ENCODE measurements at places on chromosomes 4 and X.

DNA sequence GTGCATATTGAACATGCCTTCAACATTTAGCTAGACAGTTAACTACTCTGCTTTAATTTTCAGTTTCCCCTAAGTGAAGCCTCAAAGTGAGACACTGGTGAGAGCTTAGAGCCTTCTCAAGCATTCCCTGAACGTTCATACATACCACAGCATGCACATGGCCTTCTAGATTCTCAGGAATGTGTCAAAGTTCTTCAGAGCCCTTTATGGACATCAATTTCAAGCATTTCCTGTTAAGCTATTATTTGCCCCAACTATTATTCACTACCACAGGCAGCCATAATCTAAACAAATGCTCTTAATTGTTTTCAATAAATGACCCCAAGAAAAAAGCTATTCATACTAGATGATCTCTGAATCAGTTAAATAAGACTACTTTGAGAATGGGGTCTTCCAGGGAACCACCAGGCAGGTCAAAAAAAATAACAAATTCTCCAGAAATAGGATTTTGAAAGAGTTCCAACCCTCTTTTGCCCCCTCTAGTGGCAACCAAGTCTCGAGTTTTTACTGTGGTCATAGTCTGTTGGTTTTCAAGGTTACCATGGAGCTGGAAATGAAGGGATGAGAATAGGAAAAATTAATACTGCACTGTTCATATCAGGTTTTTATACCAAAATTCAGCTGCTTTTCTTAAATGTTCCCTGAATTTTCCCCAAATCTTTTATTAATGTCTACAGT, 235.4 kb downstream of the RAB28 start:
- DNase-seq = no peak

DNA sequence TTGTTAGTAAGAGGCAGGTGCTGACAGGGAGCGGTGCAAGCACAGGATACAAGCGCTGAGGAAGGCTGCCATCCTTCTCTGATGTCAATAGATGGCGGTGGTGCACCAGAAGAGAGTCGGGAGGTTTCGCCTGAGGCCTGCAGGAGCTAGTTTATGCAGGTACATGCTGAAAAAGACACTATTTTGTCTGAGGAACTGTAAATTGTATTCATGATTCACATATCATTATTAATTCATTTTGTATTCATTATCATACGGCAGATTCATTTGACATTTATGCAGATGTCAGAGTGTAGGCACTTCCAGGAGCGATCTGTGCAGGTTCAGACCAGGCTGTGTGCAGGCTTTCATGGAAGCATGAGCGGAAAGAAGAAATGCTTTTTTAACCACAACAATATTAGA, 824.0 kb downstream of the STIM2 start:
- no peak for DNase-seq

GRCh38 chrX:123695242-123695641, 37.6 kb downstream of the THOC2 start:
- no peak for DNase-seq

- DNase-seq = no peak
These were observed 279.8 kb upstream of the BOD1L1 start for GRCh38 chr4:13907255-13907751.

GRCh38 chrX:136879001-136879687, 1.4 kb downstream of the RBMX start:
- no peak for DNase-seq

DNA sequence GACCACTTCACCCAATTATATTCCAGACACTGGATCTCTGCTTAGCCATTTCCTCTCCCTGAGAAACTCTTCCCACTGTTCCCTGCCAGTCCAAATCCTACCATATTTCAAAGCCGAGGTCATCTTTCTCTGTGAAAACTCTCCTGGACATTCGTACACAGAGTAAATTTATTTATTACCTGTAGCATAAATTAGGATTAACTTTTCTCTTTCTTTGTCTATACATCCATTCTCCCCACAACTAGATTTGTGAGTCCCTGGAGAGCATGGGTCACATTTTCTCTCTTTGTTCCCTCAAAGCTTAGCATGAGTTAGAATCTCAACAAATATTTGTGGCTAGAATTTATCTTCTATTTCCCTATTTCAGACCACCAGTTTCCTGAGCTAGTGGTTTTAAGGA, 27.8 kb upstream of the SMIM10 start:
- DNase-seq = no peak

DNA sequence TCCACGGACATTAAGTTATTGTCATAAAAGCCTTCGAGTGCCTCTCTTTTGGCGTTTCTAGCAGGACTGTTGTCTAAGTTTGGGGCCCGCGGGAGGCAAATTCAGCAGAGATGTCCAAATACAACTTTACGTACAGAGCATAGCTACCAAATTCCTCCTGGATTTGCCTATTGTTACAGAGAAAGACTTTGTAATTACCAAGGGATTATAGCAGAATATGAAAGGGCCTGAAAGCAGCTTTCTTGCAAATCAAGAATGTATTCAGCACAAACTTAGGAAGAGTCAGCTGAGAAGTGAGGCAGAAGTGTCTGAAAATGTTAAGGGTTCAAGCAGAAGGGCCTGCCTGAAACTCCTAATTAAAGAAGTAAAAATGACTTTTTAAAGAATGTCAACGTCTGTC, 1053.5 kb upstream of the TENM3 start:
- no peak for DNase-seq

- no peak for DNase-seq
These were observed 10.5 kb upstream of the GNPDA2 start for GRCh38 chr4:44736900-44737299.

DNA sequence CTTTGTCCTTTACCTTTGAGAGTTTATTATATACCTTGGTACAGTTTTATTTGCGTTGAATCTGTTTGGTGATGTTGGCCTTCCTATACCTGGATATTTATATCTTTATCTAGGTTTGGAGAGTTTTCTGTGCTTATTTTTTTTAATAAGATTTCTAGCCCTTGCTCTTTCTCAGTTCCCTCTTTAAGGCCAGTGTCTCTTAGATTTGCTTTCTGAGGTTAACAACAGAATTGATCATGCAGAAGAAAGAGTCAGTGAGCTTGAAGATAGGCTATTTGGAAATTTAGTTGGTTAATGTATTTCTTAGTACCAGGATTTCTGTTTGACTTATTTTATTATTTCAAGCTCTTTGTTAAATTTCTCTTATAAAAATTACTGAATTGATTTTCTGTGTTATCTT, 12.7 kb upstream of the TAF7L start:
- no peak for DNase-seq

GRCh38 chr4:139645458-139645857, 20.2 kb upstream of the MGST2 start:
- no peak for DNase-seq

DNA sequence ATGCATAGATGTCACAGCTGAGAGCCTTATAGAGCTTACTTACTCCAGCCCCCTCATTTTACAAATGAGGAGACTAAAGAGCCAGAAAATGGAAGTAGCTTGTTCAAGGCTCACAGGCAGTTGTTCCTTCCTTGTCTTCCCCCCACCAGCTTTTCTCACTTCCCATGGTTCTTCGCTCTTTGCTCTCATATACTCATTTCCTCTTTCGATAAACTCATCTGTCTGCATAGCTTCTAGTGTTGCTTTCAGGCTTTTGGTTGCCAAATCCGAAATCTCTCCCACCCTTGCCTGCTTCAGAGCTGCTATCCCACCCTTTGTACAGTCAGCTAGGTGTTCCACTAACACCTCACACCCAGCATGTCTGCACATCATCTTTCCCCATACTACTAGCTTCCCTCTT, 25.0 kb upstream of the GJB1 start:
- DNase-seq = no peak

DNA sequence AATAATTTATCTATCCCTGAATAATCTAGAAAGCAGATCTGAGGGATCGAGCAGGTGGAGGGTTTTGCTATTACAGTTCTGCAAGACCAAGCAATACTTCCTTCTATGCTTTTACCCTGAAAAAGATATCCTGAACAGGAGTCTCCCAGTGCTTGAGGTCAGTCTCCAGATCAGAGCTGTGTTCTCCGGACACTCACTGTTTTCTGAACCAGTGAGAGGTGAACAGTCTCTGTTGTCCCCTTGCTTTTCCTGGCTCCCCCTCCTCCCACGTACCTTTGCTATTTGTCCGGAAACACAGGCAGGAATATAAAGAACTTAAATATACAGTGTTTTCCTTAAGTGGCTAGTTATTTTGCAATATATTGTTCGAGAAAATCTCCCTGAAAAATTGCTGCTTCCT, 116.6 kb downstream of the ATXN3L start:
- no peak for DNase-seq

- no peak for DNase-seq
These were observed 31.9 kb upstream of the ASMTL start for GRCh38 chrX:1484638-1485019.

GRCh38 chr4:40475609-40476008, 140.5 kb downstream of the CHRNA9 start:
- no peak for DNase-seq

GRCh38 chr4:83329521-83330110, 5.0 kb downstream of the HPSE start:
- no peak for DNase-seq

DNA sequence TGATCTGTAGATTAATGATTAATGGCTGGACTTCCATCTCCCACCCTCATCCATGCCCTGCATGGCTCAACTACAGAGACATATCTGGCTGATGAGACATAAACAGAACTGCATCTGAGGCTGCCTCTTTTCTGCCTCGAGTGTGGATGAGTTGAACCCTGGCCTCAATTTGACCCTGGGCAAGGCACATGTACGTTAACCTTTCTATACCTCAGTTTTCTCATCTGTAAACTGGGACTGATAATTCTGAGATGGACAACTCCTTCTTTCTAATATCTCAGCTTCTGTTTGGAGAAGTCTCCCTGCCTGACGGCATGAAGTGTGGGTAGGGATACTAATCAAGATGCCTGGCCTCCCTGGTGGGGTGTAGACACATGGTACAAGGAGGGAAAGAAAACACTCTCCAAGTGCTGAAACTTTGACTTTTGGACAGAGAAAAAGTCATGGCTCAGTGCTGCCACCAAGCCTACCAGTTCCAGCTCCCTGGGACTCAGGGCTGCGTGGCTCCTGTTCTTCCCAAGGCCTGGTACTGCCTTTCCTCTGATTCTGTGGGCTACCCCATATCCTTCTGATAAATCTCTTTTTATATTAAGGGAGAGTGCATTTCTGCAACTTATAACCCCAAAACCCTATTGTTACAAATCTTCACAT, 64.4 kb downstream of the HAUS3 start:
- DNase-seq = no peak

DNA sequence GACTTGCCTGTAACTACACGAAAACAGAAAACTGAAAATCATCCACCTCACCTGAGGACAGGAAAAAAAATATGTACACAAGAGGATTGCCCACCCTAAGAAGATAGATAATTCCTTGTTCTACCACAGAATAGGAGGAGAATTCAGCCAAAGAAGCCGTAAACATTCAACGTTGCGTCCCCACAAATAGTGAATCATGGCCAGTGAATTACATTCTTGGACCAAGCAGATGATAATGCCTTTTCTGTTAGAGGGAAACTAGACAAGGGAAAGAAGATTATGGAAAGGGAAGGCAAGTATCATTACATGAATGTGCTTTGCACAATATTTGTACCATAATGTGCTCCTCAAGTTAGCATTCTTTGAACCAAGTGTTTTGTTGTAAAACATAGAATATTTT, 95.5 kb upstream of the C1QTNF7 start:
- no peak for DNase-seq

GRCh38 chr4:143539670-143540023, 26.1 kb downstream of the SMARCA5 start:
- DNase-seq = no peak

GRCh38 chr4:178174756-178175155, 732.5 kb upstream of the AGA start:
- no peak for DNase-seq

DNA sequence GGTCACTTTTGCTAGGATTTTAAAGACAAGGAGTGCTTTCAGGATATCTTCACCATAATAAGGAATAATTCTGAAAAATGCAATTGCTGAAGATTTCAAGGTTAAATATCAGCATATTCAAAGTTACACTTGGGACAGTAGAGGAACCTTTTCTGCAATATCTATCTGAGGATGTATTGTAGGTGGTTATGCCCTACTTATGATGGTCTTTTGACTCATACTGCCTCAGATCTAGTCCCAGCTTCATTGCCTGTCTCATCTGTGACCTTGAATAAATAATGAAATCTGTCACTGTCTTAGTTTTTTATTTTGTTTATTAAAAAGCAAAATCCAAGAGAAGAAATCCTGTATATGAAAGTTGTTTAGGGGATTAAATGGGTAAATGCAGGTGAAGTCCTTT, 2.9 kb downstream of the BANK1 start:
- DNase-seq = no peak

GRCh38 chr4:7872264-7872771, 67.3 kb downstream of the AFAP1 start:
- DNase-seq = no peak

- no peak for DNase-seq
These were observed 367.2 kb downstream of the AFF2 start for GRCh38 chrX:148867596-148867995.

GRCh38 chr4:91958596-91958995, 345.2 kb upstream of the GRID2 start:
- DNase-seq = no peak

DNA sequence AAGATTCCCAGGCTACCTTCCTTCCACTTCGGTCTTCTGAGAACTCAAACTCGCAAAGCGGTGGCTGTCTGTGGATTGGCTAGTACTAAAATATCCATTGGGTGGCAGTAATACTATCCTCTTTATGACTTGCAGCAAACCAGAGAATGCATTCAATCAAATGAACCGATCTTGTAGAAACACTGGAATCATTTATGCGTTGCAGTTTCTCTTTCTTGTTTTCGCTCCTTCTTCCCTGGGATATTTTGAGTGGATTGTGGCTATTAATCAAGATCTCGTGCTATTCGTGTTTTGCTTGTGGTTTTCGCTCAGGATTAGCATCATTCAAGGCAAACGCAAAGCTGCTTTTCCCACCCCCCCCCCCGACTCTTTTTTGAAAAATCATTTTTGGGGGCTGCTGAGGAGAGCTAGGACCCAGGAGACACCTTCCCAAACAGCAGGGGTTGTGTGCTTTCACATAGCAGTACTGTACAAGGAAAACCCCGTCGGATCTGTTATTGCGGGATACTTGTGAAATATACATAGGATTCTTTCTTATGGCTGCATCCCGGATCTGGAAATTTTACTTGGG, at the start of gene IL1RAPL1:
IL1RAPL1 (plus strand) TSS at position 466 of the 571 bp plus-strand sequence.
- no peak for DNase-seq

GRCh38 chrX:13377550-13377934, 57.7 kb upstream of the ATXN3L start:
- no peak for DNase-seq

Data from activated CD8-positive, alpha-beta memory T cell treated with anti-CD3 and anti-CD28 coated beads, Interleukin-2, amount 50 U/mL, for 4 hours (primary cell).